Gastrocnemius medialis (tissue), 4 donors: ENCODE measurements at places on chromosomes 3 and 15. TPM values are rescaled to one million over a fixed set of nuclear protein-coding genes. Genes with fewer than 3 reads are reported as not detected.

DNA sequence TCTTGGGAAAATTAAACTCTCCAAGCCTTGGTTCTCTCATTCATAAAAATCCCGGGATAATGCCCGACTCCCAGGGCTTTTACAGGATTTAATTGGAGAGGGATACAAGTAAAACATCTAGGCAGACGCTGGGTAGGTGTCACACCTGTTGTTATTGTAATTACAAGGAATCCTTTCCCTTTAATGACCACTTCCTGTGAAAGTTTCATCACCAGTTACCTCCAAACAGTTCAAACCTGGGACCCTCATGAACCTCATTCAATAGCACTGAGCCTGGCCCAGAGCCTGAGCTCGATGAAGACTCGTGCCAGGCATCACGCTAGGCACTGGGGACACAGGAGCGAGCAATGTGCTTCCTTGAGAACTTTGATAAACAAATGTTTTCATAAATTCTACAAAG is 2.1 kb upstream of the RYK start:
- DNase-seq: no peak

DNA sequence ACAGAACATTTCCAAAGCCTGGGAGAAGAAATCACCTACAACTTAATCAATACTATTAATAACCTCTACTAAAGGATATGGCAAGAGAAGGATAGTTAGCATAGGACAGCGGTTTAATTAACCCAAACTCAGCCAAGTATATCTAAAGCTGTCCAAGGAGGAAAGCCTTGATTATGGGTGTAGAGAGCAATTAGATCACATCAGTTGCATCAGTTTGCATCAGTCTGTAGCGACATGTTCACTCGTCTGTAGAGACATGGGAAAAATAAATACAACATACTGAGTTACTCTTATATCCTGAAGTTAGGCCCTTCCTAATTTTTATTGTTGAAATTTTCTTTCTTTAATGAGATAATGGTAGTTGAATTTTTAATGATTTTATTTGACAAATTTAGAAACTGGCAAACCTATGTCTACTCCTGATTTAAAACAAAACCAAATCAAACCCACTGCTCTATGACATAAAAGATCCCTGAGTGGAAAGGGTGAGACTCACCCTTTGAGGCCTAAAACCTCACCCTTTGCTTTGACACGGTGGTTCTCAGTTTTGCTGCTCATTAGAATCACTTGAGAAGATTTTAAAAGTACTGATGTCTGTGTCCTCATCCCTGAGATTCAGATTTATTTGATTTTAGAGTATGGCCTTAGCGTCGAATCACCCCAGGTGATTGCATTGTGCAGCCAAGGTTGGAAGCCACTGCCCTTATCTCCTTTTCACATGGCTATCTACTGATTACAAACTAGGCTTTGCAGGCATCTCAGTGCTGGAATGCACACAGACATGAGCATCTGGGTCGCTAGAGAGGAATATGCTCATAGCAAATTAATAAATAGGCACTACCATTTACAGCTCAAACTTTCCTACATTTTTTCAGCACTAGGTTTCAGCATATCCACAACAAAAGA is 2.8 kb upstream of the CLRN1 start:
- no peak for DNase-seq

Gene LRRC15
- 0.05 TPM for total RNA-seq

GRCh38 chr3:182917134-182917533 is 63.2 kb downstream of the DCUN1D1 start:
- DNase-seq: no peak

GRCh38 chr3:60053526-60054265 is 1003.9 kb upstream of the CFAP20DC start:
- no peak for DNase-seq

Gene FMN1
- total RNA-seq: 6.6 TPM

Gene CYP8B1
- 0.62 TPM for total RNA-seq

DNA sequence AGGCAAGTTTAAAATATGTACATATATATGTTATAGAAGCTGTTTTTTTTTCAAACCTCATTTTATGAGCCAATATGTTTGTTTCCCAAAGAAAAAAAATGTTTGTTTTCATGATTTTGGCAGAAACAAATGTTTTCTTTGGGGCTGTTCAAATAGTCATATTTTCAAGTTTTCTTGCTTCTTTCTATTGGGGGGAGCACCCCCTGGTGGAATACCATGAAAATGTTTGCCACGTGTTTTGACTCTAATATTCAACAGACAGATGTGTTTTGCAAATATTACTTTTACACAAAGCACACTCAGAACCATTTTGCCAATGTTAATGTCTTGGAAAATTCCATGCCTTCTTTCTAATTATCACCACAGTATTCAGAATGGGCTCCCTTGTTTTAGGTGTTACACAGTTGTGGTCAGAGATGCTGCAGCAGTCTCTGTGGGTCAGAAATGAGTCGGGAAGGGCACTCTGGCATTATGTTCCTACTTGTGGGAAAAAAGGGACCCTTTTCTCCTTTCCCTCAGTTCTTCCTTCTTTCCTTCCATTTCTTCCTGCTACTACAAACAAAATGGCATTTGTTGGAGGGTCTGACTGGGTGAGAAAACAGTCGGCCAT is 817.0 kb downstream of the TUSC7 start:
- no peak for DNase-seq

DNA sequence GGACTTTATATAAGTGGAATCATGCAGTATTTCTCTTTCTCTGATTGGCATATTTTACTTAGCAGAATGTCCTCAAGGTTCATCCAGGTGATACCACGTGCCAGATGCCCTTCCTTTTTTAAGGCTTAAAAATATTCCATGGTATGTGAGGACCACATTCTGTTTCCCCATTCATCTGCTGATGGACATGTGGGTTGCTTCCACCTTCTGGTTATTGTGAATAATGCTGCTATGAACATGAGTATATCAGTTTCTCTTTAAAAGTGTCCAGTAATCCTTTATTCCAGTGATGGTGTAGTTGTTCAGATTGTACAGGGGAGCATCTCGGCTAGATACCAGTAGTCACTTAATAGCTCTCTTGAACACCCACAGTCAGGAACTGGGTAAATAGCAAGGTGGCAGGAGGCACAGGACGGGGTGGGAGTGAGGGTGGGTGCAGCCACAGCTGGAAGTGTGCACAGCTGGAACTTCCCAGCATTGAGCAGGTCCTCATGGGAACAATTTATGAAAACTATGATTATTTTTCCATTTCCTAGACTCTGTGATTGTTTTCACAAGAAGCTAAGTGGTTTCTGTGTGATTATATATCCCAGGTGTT is 50.3 kb upstream of the ATG7 start:
- no peak for DNase-seq

Gene UBAP1L
- 2.0 TPM for total RNA-seq

GRCh38 chr15:85318048-85318731 is 62.2 kb upstream of the AKAP13 start:
- DNase-seq: no peak

Gene IL17RB
- total RNA-seq: 1.4 TPM

Gene ZNF80
- total RNA-seq: not detected

DNA sequence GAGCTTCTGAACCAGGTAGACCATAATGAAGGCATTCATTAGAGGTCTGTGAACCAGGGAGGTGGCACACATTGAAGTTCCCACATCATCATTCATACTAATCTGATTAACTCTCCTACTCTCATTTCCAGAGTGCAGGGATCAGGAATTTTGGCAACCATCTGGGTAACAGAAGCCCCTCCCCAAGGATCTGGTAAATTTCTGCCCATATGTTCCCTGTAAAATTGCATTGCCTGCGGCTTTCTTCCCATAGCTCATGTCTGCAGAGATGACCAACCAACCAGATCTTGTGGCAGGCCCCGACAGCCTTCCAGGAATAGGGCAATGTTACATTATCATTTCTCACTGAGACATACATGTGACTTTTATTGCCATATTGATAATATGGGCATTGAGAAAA is 111.4 kb upstream of the CHL1 start:
- no peak for DNase-seq

DNA sequence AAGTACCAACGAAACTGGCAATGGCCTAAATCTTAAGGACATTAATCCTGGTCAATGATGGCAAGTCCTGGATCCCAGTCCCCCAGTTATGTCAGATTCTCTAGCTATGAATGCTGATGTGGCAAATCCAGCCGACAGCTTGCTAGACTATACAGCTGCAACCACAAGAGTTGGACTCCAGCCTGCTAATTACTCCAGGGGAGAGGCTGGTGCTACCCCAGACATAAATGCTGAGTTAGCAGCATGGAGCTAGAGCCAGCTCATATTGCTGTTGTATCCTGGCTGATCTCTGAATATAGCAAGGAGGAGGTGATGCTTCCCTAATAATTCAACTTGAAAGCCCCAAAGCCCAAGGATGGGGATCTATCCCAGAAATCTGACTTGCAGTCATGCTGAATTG is 207.1 kb downstream of the LRRN1 start:
- no peak for DNase-seq

Gene EFHB
- not detected for total RNA-seq

DNA sequence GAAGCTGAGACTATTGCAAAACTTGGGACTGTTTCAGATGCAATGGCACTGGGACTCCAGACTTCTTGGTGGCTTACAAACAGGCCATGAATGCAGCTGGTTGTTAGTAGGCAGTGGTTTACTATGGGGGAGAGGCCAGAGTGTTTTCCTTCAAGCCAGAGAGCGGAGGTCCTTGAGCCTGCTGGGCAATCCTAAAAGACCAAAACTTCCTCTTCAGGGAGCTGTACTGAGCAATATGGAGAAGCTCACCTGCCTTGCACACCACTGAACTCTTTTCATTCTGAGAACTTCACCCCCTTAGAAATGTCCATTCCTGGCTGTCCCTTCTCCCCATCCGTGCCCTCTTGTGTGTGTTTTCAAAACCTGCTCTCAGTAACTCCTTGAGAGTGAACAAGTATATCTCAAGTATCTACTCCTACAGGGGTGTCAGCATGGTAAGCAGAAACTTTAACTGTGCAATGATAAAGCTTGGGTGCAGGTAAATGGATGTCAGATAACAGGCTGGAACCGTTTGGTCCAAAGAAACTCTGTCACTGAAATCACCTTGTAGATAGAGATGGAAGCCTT is 213.9 kb downstream of the CLSTN2 start:
- no peak for DNase-seq

GRCh38 chr3:42552830-42553229 is 28.9 kb downstream of the SEC22C start:
- no peak for DNase-seq

- no peak for DNase-seq
These were observed 279.2 kb upstream of the KCNH8 start for GRCh38 chr3:18868911-18869689.

- DNase-seq: no peak
These were observed 1.1 kb upstream of the NPHP3 start for GRCh38 chr3:132723024-132723950.

DNA sequence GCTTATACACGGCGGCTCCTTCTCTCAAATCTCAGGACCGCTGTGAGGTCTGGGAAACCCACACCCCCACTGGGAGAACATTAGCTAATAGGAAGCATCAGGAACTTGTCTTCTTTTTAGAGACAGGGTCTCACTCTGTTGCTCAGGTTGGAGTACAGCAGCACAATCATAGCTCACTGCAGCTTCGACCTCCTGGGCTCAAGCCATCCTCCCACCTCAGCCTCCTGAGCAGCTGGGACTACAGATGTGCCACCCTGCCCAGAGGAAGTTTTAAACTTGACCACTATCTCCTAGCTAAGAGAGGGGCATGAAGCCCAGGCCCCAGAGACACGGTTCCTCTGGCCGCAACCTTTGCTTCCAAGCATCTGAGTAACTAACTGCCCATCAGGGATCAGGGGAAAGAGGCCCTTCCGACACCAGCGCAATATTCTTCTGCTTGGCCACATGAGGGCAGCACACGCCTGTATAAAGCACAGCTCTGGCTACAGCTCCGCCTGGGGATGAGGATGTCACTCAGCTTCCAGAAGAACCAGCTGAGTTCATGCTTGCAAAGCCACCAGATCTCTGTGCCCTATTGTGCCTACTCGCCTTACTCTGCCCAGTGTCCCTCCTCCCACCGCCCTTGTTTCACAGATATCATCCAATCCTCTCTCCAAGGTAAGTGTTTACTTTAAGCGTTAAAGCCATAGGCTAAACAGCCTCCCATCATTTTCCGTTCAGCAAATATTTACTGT is 57.6 kb upstream of the SLC6A11 start:
- no peak for DNase-seq

DNA sequence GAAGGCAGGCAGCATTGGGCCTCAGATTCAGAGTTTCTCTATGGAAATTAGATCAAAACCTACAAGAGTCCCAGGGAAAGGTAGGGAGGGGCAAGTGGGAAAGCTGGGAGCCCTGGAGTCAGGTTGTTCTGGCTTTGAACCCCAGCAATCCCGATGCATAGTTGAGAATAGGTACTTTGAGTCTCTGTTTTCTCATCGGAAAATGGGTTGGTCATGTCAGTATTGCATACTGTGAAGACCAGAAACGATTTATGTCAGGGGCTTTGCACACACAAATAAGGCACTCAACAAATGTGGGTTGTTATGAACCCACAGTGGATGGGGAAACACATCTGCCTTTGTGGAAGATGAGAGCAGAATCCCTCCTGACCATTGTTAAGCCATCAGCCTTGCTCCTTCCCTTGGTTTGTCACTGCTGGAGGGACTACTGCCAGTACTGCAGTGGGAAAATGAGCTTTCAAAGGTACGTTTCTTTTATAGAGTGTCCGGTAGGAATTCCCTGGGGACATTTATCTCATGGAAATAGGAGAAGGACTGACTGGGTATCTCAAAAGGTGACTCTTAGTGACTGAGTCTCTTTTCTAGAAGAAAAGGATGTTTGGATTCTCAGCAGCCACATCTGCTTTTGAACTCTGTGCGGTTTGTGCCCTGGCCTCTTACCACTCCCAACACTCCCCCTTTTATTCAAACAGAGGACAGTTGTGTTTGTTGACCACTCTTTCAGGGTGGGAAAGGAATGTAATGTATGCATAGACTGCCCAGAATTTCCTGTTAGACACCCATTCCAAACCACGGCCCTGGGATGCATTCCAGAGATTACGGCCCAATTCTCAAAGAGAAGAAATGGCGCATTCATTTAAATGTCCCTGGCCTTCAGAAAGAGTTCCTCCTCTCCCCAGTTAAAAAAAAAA is 54.6 kb upstream of the VILL start:
- no peak for DNase-seq

DNA sequence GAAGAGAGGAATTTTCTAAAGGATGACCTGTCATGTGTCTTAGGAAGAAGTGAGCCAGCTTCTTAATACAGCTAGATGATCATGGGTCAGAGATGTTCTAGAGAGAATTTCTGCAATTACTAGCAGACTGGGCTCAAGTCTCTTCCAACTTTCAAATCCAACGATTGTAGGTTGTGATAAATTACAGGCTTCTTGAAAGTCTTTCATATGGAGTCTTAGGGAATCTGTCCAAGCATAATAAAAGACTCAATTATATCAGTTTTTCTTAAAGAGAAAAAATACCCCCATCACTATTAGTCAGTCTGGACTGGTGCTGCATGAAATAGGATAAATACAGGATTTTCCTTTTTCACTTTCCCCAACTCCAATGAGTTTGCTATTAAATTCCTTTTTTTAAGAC is 59.1 kb downstream of the DRD3 start:
- DNase-seq: no peak

DNA sequence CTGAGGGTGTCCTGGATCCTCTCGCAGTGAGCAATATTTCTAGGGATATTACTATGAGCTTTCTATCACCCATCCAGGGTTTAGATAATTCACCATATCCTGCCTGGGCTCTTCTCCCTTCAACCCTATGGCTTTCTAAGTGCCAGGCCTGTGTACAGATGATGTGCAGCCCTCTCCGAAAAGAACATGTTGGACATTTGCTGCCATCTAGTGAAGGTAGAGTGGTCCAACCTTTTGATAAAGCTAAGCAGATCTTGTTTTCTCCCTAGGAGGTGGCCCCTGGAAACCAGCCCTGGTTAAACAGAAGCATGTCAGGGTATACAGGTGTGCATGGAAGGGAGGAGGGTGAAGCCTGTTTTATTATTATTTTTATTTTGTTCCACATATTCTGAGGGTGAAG is 27.9 kb upstream of the SCN10A start:
- DNase-seq: no peak

GRCh38 chr3:177976866-177977265 is 559.4 kb upstream of the KCNMB2 start:
- no peak for DNase-seq
